RPMI8226 (cell line): ENCODE measurements at places on chromosomes 4 and X.
A peak's percentile ranks its signal among the peaks of the same experiment; 100 is the strongest.

DNA sequence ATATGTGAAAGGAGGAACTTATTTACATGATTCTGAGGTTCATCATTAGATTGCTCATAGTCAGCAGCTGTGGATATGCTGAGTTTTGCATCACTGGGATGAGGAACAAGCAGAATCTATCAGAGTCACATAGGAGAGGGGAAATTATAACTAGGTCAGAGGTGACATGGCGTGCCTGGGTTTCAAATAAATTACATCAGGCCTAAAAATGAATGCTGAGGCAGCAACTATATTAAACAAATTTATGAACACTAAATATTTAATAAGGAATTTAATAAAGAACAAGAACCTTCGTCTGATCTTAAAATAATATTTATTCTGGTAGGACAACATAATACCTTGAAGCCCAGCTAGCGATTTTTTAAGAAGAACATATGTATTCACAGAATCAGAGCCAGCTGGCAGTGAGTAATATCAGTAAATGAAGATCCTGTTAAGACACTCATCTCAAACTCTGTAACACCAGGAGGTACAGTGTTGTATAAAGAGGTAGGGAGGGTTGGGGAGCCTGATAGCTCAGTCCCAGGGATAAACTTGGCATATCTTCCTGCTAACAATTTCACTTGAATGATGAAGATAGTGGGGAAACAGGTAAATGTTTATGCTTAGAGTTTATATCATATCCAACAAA is 60.9 kb upstream of the HS3ST1 start:
- no peak for DNase-seq

DNA sequence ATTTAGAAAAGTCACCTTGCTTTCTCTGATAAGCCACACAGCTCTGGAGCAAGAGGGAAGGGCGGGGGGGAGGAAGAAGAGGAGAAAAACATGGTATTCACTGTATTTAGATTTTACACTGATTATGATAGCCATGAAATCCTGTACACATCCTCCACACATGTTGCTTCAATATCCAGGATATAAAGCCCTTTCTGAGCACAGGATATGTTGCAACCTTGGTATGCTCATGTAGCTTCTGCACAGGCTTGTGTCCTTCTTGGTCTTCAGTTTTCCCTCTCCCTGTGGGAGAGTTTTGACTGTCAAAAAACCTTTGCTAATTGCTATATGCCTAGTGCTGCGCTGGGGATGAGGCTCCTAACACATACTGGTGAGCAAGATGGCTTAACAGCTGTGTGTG is 61.9 kb upstream of the DAPP1 start:
- no peak for DNase-seq

GRCh38 chr4:56127716-56128115 is 179.0 kb downstream of the CEP135 start:
- no peak for DNase-seq

- DNase-seq, result peak; percentile 55
Observed at GRCh38 chr4:53653484-53654053, 62.3 kb upstream of the LNX1 start.

DNA sequence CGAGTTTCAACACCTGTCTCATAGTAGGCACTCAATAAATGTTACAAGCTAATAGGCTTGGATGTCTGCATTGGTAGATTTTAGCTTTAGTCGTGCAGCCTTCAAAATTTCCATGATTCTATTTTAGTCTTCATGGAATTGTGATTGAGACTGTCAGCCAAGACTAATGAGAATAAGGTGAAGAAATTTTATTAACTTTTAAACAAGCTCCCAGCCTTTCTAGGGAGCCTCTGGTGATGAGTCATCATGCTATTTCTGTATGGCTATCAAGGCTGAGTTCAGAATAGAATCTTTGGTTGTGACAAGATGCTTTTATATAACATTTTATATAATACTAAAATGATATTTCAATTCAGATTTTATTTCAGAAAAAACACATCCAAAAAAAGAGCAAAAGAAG is 685.8 kb downstream of the GABRG1 start:
- DNase-seq, result no peak
